ACHN (cell line): ENCODE measurements at places on chromosomes 5 and 9.

DNA sequence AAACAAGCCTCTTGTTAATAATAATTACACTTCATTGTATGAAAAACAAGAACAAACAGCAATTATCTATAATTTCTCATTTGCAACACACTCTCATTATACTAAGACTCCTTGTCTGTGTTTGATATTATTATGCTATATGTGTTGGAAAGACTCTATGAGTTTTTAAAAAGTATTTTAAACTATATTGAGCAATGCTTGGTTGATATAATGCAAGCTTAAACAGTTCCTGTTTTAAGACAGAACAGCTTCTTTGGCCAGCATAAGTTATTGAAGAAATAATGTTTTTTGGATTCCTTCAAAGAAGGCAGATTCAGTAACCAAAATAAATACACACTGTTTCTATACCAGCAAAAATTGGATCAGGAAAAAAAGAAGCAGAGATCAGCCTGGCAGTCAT lies 871.4 kb downstream of the MAT2B start:
- no peak for DNase-seq

GRCh38 chr5:174176511-174176910 lies 131.0 kb downstream of the NSG2 start:
- DNase-seq: no peak

GRCh38 chr9:89372230-89372816 lies 54.0 kb downstream of the SECISBP2 start:
- no peak for DNase-seq

DNA sequence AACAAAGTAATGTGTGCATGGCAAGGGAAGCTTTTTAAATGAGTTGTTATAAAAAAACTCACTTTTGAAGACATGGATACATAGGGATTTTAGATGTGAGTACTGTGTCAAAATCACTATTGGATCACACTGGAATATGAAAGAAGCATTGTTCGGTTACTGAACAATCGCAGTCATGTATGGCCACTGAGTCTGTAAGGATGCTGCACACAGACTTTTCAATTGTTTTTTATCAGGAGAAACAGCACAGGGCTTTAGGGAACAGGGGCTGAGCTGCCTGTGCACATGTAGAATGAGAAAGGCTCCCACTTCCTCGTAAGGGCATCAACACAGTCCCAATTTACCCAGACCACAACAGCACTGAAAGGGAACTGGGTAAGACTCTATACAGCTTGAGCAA lies 1333.9 kb upstream of the DMAC1 start:
- no peak for DNase-seq

DNA sequence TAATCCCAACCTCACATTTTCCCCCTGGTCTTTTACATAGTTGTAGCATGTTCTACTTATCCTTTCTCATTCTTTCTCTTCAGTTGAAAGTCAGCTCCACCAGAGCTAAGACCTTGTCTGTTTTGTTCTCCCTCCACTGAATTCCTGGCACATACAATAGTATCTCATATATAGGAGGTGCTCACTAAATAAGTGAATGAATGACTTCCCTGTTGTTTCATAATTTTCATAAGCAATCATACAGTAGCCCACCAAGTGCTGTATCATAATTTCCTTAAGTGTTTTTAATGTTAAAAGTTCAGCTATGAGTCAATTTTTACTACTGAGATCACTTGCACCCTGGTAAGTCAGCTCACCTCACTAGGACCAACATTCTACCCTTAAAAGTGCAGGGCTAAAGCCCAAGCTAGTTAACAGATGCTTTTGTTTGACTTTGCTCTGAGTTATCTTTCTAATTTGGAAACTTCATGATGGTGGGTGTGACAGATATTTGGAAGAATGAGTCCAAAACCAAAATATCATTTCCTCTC lies 27.6 kb downstream of the TMEM245 start:
- DNase-seq: no peak

DNA sequence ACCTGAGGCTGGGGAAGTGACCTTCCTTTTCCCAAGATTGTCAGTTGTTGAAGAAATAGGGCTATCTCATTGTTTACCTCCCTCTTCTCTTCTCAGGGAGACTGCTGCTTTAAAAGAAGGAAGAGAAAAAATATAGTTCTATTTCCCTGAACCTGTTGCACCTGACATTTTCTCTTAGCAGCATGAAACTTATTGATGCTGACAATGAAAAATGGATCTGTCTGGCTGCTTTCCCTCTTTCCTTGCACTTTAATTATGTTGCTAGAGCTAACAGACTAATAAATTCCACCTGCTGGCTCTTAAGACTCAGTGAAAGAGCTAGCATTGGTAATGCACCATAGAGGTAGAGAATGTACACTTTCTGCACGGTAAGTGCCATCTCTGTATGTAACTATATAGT lies 6.2 kb upstream of the CKMT2 start:
- no peak for DNase-seq

DNA sequence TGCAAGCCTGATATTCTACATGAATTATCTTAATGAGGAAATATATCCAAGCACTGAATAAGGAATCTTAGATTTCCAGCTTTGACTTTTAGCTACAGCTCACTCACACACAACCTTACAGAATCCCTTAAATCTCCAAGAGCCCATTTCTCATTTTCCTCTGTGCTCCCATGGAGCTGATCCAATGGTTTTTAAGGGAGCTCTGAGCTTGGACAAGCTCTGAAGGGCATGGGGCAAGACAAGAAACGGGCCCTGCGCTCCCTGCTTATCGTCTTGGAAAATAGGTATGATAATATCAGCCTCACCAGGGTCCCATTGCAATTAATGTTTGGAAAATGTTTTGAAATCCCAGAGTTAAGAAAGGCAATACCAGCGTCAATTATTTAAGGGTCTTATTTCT lies 1021.7 kb downstream of the NR2F1-AS1 start:
- no peak for DNase-seq

- DNase-seq: no peak
Observed at GRCh38 chr9:8783941-8784340, 984.4 kb upstream of the DMAC1 start.

GRCh38 chr5:102628441-102629175 lies 126.5 kb upstream of the PAM start:
- DNase-seq: no peak

DNA sequence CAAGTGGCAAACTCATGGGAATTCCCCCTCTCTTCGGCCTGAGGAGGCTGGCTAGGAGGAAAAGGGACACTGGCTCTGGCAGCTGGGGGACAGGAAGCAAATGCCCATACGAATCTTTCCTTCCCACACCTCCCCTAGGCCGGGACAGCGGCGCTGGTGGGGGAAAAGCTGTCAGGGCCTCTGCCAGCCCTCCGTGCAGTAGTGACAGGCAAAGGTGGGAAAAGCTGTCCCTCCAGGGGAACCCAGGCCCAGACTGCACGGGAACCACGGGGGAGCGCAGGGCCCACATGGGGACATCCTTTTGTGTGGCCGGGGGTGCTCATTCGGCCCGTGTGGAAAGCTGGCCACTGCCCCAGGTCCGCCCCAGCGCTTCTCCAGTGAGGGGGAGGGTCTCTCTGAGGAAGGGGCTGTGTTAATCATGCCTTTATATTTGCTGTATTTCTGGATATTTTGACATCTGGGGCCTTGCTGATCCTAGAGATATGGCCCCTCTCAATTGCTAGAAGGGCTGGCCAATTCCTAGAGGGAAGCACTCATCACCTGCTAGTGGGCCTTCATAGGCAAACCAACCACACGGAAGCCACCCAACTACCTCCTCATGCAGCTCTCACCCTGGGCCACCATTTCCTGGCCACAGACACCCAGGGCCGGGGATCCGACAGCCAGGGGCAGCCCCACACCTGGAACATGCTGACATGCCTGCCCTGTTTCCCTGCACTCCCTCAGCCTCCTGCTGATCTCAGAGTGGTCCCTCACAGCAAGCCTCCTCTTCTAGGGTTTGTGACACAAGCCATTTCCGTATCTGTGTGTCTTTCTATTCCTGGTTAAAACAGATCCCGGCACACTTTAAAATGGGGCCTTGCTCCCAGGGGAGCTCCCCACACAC lies 138.8 kb downstream of the ROR2 start:
- DNase-seq: no peak

DNA sequence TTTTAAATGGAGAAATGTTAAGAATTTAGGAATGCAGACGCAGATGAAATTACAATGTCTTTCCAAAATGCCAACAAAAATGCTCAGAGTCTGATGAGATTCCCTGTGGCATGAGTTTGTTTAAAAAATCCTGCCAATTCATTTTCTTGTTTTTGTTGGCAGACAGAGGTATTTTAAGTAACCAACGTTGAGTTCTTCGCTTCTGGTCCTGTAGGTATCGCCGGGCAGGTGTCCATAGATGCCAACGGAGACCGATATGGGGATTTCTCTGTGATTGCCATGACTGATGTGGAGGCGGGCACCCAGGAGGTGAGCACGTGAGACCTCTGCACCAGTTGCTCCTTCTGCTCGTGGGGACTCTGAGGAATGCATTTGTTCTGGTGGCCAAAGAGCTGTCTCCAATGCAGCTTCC lies 69.4 kb downstream of the NPR3 start:
- no peak for DNase-seq
